Fibroblast of villous mesenchyme (primary cell): ENCODE measurements at places on chromosomes 3 and 15. TPM values are rescaled to one million over a fixed set of nuclear protein-coding genes. Genes with fewer than 3 reads are reported as not detected.

NME9 gene
- under 0.01 TPM in 1 of 2 replicates, not detected in the other for total RNA-seq

FES gene
- total RNA-seq = 17.3 and 26.1 TPM in 2 replicates

TMC3 gene
- not detected in 2 replicates for total RNA-seq

ROPN1 gene
- total RNA-seq = under 0.01 TPM in 1 of 2 replicates, not detected in the other

CD200R1 gene
- under 0.01 TPM in 2 replicates for total RNA-seq

TM6SF1 gene
- 1.7 and 2.6 TPM in 2 replicates for total RNA-seq

ADGRG7 gene
- total RNA-seq = not detected in 2 replicates
